ENCODE measurements at places on chromosomes 5 and 9.

DNA sequence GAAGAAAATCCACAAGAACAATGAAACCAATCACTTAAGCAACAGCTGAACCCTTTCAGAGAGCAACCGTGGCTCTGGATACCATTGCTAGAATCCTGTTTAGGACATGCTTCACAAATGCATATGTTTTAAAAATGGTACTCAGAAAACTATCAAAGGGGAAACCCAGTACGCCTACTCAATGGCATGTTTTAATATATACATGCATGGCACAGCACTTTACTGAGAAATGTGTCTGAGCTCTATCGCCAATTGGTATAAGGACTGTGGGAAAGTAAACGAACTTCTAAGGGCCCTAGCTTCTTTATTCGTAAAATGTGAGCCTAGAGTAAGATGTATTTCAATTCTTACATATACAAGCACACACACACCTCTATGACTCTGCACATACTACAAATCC lies 72.3 kb downstream of the PTBP3 start:
- H3K4me3 ChIP-seq = no peak overlapping the region
- no peaks in the 10 kb centered on the region for H3K27me3 ChIP-seq
- no peak for DNase-seq
- no peaks in the 10 kb centered on the region for H3K4me1 ChIP-seq

GRCh38 chr9:89409466-89409865 lies 88.4 kb downstream of the SEMA4D start:
- no peaks in the 10 kb centered on the region for H3K36me3 ChIP-seq
- H3K27me3 ChIP-seq = no peaks in the 10 kb centered on the region
- DNase-seq = no peak
- no peaks in the 10 kb centered on the region for H3K4me1 ChIP-seq
- no peak overlapping the region for H3K4me3 ChIP-seq

GRCh38 chr5:123819833-123820232 lies 307.9 kb downstream of the CSNK1G3 start:
- no peak overlapping the region for H3K27ac ChIP-seq
- H3K4me1 ChIP-seq = no peaks in the 10 kb centered on the region
- DNase-seq = no peak
- H3K4me3 ChIP-seq = no peak overlapping the region
- no peaks in the 10 kb centered on the region for H3K36me3 ChIP-seq
- no peaks in the 10 kb centered on the region for H3K27me3 ChIP-seq

GRCh38 chr5:38758774-38759600 lies 86.8 kb upstream of the OSMR start:
- no peak for DNase-seq
- no peaks in the 10 kb centered on the region for H3K4me1 ChIP-seq
- H3K27ac ChIP-seq = no peak overlapping the region
- H3K27me3 ChIP-seq = no peaks in the 10 kb centered on the region

DNA sequence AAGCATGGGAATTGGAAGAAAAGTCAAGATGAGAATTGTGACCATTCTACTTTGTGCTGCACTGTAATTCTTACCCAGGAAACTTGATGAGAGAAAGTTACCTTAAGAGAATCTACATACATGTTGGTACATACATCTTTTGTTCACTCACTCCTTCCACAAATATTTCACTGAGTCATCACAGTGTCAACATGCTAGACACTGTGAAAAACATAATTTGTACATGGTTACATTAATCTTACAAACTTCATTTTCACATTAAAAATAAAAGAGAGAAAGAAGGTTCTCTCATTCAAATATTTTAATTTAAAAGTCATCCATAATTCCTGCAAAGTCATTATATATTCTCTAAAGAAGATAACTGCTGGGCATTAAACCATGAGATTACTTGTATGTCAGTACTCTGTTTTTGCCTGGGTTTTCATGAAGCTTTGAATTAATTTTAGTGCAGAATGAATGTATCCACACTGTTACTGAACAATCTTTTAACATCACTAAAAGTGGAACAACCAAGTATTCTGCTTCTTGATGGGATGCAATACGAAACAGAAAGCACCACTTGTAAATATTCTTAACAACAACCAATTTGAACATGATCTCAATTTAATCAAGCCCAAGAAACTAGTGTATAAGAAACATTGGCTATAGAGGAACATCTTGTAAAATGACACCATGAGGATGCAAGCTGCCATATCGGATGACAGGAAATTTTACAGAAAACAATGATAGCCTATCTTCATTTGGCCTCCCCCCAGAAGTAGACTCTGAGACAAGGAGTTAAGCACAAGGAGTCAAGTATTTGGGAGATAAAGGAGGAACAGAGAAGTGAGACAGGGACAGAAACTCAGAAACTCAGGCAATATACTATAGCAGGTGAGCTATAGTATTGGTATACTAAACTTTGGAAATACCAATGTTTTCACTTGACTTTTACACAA lies 28.4 kb downstream of the ERP44 start:
- no peak overlapping the region for H3K27ac ChIP-seq
- no peak for DNase-seq
- no peaks in the 10 kb centered on the region for H3K36me3 ChIP-seq
- H3K4me3 ChIP-seq = no peak overlapping the region

GRCh38 chr9:114034196-114034595 lies 43.9 kb downstream of the AMBP start:
- H3K4me1 ChIP-seq = no peaks in the 10 kb centered on the region
- no peak overlapping the region for H3K27ac ChIP-seq
- H3K4me3 ChIP-seq = no peak overlapping the region
- no peaks in the 10 kb centered on the region for H3K27me3 ChIP-seq
- peaks cover 11% of the 10 kb centered on the region for H3K36me3 ChIP-seq
